Hair follicular keratinocyte (primary cell): ENCODE measurements at places on chromosomes 12 and 14. TPM values are rescaled to one million over a fixed set of nuclear protein-coding genes. Genes with fewer than 3 reads are reported as not detected.

HCAR2 gene
- 0.61 and 2.1 TPM in 2 replicates for total RNA-seq

PRKD1 gene
- total RNA-seq: 0.53 TPM in 1 of 2 replicates, not detected in the other

GALNT16 gene
- not detected in 2 replicates for total RNA-seq

GPRC5D gene
- not detected in 2 replicates for total RNA-seq

MIPOL1 gene
- total RNA-seq: 3.7 and 5.2 TPM in 2 replicates

PPFIA2 gene
- not detected in 2 replicates for total RNA-seq

SCN8A gene
- total RNA-seq: 0.23 and 0.30 TPM in 2 replicates

INSM2 gene
- total RNA-seq: not detected in 2 replicates

TAS2R46 gene
- total RNA-seq: not detected in 2 replicates

CHD8 gene
- total RNA-seq: 33.9 and 46.5 TPM in 2 replicates

LRTM2 gene
- total RNA-seq: not detected in 2 replicates

COX8C gene
- not detected in 2 replicates for total RNA-seq

DPF3 gene
- 0.16 TPM in 1 of 2 replicates, not detected in the other for total RNA-seq
